ENCODE measurements at places on chromosomes 7 and 10. TPM values are rescaled to one million over a fixed set of nuclear protein-coding genes. Genes with fewer than 3 reads are reported as not detected.
A peak's percentile ranks its signal among the peaks of the same experiment; 100 is the strongest.

LRGUK gene
- 0.19 TPM for total RNA-seq

TMEM106B gene
- 23.2 TPM for total RNA-seq

LBX1 gene
- total RNA-seq, result not detected

WIPF3 gene
- not detected for total RNA-seq

CCDC136 gene
- 5.8 TPM for total RNA-seq

GRCh38 chr10:119538632-119539358 is 3.7 kb downstream of the RGS10 start:
- peak; percentile 72 for DNase-seq
- peaks cover 17% of the 10 kb centered on the region for H3K36me3 ChIP-seq
- H3K27me3 ChIP-seq, result no peaks in the 10 kb centered on the region
- H3K4me3 ChIP-seq, result peak overlapping the region; percentile 77
- peaks cover 65% of the 10 kb centered on the region for H3K4me1 ChIP-seq

DNA sequence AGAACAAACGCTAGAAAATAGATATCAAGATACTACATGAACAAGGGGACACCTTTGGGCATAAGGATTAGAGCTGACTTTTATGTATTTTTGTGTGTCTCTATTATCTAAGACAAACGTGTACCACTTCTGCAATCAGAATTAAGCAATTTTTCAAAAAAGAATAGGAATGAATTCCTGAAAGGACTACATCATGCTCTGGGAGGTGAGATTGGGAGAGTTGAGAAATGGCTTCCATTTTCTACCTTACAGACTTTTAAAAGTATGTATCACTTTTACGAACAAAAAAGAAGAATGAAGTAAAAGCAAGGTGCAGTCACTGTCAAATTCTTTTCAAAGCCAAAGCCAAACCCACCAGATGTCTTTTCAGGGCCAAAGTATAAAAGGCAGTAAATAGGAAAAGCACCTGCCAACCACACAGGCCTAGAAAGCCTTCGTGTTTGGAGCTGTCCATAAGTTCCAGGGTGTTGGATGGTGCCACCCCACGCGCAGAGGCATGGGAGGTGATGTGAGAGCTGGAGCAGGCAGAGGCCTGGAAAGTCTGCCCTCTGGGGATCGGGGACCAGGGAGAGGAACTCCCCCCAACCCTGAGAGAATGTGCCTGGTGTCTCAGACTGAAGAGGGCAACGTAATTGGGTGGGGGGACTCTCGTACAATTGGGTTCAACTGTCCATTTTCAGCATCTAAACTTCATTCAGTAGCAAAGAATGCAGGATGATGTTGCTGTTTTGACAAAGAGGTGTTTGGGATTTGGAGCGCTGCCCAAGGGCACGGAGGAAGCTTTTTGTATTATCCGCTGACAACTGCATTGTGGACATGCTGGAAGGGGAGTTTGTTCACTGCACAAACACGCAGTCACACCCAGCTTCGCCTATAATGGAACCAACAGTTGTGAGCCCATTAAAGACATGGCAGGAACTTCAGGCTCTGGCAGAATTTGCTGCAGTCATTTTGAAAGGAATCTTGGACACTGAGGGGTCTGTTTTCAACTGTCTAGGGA is 17.6 kb upstream of the CTBP2 start:
- H3K4me1 ChIP-seq, result no peaks in the 10 kb centered on the region
- no peak for DNase-seq
- peaks cover 5% of the 10 kb centered on the region for H3K27me3 ChIP-seq
- no peaks in the 10 kb centered on the region for H3K36me3 ChIP-seq

GRCh38 chr10:23158370-23158769 is 33.7 kb upstream of the PTF1A start:
- no peak overlapping the region for H3K27ac ChIP-seq
- H3K36me3 ChIP-seq, result no peaks in the 10 kb centered on the region
- H3K4me1 ChIP-seq, result peaks cover 7% of the 10 kb centered on the region
- DNase-seq, result peak; percentile 44

GRCh38 chr7:26348234-26348851 is 56.7 kb downstream of the SNX10 start:
- H3K27ac ChIP-seq, result no peak overlapping the region
- H3K36me3 ChIP-seq, result peaks cover 37% of the 10 kb centered on the region
- DNase-seq, result no peak
- no peaks in the 10 kb centered on the region for H3K4me1 ChIP-seq
- no peak overlapping the region for H3K4me3 ChIP-seq

- no peak for DNase-seq
- no peak overlapping the region for H3K4me3 ChIP-seq
- no peak overlapping the region for H3K27ac ChIP-seq
- H3K4me1 ChIP-seq, result no peaks in the 10 kb centered on the region
- H3K27me3 ChIP-seq, result no peaks in the 10 kb centered on the region
Measured at GRCh38 chr10:128714644-128715415, 588.6 kb upstream of the MKI67 start.

DNA sequence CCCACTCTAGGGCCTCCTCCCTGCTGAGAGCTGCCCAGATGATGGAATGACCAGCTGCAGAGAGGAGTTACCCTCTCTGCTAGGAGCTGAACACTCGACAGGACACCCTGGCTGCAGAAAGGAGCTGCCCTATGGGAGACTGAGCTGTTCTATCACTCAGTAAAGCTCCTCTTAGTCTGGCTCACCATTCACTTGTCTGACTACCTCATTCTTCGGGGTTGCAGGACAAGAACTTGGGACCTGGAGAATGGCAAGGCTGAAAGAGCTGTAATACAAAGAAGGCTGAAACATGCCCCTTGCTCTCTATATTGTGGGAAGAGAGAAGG is 30.5 kb downstream of the CRTAC1 start:
- no peaks in the 10 kb centered on the region for H3K36me3 ChIP-seq
- no peak for DNase-seq
- no peaks in the 10 kb centered on the region for H3K4me1 ChIP-seq
- no peak overlapping the region for H3K27ac ChIP-seq

- H3K36me3 ChIP-seq, result no peaks in the 10 kb centered on the region
- no peak for DNase-seq
- H3K4me3 ChIP-seq, result no peak overlapping the region
Measured at GRCh38 chr10:94293354-94293753, 69.4 kb downstream of the NOC3L start.
